HT-29 (cell line): ENCODE measurements at places on chromosomes 5 and 9. TPM values are rescaled to one million over a fixed set of nuclear protein-coding genes. Genes with fewer than 3 reads are reported as not detected.

DNA sequence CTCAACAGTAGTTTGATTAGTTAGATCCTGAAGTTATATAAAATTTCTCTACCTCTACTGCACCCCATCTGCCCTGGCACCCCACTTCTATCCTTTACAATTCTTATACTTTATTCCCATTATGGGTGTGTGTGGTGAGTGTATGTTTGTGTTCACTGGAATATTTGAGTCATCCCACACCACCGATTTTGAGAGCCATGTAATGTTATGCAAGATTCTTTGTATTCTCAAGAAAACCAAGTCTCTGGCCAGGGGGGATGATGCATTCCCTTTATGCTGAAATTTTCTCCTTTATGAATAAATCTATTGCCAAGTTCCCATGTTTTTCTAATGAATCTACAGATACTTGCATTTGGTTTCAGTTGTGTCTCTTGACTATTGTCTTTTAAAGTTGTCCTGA is 266.8 kb downstream of the ARHGEF28 start:
- no peak for DNase-seq

DNA sequence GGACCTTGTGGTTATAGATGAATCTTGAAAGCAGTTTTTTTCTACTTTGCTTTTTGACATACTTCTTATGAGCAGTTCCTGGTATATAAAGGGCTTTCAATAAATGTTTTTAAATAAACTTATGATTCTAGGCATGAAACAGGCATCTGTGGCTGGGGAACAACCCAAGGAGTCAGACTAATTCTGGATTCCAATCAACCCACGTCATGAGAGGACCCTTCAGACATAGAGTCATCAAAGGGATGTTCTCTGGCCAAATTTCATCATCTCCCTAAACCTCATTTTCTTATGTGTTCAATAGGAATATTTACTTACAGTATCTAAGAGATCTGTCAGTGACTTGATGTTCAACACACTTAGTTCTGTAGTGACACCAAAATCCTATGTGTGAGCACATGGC is 243.8 kb upstream of the ZNF462 start:
- DNase-seq, result no peak

NRARP gene
- 107 and 116 TPM in 2 replicates for total RNA-seq

- no peak for DNase-seq
Measured at GRCh38 chr9:27924502-27924901, 351.2 kb upstream of the C9orf72 start.

DNA sequence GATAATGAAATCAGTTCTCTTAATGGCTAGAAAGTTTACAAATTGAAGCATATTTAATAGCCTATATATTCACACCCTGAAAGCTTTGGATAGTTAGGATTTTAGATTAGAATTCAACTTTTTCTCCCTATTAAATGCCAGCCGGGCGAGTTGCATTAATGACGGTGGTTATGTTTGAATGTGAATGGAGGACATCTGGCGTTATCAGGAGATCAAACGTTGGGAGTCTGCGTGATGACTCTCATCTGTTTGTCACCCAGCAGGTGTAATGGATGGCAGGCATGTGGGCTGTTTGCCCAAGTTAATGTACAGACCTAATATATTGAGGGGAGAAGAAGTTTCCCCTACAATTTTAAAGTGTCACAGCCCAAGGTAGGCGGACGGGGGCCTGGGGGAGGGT is 1227.7 kb upstream of the WWC1 start:
- DNase-seq, result no peak

DNA sequence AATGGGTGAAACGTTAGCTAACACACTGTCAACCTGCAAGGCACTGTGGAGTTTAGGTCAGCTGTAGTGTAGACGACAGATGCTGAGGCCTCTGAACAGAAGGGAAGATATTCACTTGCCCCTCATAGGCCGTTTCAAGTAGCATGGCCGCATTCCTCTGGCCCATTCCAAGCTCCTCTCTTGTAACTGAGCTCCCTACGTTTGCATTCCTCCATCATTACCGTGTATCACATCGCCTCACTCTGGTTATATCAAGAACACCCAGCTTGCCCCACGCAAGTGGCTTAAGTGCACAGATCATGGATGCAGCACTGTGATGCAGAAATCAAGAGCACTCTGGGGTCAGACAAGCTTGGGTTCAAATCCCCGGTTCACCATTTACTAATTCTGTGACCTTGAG is 43.3 kb downstream of the PRELID2 start:
- DNase-seq, result no peak

DNA sequence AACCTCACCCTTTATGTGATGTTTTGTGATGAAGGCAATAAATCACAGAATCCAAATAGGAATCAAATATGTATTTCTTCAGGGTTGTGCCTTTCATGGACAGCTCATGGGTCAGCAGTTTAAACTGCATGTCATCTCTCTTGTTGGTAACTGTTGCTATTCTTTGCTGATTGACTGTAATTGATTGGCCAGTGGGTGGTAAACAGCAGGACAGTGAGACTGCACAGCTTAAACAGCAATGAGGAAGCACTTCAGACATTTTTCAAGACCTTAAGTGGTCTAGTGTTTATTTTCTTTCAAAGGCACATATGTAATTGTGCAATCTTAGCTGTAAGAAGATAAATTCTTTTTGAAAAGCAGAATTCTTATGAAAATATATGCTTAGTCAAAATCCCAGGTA is 260.5 kb downstream of the COX7C start:
- DNase-seq, result no peak

OTULINL gene
- 7.5 and 8.6 TPM in 2 replicates for total RNA-seq

DNA sequence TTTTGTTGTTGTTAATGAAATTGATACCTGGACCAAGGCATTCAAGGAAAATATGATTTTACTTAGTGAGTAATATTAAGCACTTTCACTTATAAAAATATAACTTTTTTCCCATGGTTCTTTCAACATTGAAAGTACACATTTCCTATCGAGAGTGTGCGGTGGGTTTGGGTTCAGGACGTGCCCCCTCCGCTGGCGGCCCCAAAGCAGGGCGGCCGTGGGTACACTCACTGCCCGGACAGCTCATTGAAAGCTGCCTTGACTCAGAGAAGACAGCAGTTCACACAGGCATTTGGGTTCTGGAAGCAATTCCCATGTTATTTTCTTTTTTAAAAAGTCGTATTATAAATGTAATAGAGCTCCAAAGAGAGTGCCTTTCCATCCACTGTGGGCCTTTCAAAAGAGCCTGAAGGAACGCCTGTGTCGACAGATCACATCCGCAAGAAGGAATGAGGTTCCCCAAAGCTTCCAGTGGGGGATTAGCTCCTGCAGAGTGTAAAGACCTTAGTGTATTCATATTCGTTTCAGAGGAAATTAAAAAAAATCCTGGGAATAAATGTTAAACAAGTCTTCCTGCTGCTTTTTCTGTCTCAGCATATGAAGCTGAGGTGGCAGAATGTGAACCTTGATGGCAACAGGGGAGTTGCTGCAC is 74.3 kb downstream of the PRDM6 start:
- no peak for DNase-seq

DNA sequence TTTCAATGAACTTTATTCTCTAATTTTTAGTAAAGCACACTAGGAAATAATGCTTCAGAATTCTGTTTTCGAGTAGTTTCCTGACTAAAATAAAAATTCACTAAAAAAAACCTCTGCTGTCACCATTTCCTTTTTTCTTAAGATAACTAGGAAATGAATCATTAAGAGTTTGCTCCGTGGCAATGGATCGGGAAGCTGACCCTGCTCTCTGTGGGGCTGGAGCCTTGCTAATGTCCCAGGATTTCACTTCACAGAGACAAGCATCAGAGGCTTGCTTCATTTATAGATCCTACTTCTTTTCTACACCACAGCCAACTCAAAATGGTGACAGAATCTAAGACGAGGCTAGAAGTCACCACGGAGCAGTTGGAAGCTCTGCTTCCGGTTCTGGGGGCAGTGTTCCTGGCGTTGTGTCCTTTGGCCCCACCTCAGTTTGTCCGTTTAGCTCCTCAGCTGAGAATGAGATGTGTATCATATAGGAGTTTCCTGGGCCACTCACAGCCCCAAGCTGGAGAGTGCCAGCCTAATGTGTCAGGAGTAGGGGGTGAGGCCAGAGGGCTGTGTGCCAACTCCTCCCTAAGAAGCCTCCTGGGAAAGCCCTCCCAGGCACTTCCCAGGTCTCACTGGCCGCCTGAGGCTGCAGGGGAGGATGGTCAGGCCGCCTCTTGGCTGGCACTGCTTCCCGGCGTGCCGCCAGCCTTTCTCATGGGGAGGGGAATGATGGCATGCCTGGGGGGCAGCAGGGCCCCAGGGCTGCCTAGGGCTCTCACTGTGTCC is 19.6 kb downstream of the TENT4A start:
- no peak for DNase-seq

DNA sequence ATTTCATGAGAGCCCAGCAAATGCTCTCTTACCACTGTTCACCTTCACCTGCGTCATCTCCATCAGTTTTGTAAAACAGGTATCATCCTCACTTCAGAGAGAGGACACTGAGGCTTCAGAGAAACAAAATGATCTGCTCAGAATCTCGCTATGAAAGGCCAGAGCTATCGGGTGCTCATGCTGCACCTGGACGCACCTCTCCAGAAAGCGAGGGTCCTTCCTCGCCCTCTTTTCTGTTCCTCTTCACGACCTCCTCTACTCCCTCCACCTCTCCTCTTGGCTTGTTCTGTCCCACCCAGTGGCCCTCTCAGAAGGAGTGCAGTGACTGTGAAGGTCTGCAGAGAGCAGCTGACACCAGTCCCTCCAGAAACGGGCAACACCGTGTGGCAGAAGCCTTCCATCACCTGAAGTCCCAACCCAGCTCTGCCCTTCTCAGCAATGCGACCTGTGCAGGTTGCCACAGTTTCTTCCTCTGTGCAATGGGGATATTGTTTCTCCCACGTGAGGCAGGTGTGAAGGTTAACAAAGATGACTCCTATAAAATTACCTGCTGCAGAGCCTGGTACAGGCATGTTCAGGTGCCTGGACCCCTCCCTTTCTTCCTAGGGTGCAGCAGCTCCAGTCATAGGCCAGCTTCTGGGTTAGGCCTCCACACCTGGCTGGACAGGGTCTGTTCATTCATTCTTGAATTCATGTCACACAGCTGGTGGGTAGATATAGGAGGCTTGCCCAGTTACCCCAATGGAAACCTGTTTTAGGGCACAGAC is 45.3 kb upstream of the ANGPTL2 start:
- no peak for DNase-seq

DNA sequence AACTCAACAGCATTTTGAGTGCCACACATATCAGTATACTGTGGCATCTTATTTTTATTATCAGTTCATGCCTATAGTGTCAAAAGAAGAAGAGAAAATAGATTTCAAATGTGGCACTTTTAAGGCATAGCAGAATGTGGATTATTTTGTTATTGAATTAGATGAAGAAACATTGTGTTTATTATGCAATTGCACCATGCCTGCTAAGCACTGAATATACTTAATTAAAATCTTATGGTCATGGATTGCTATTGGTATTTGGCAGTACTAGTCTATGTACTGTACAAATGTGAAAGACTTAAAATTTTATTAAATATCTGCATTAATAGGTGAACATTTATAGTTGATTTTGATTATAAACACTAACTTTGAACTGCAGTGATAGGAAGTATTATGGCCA is 128.8 kb downstream of the FER start:
- no peak for DNase-seq

ANGPTL2 gene
- total RNA-seq, result 0.08 and 0.29 TPM in 2 replicates

QRFP gene
- total RNA-seq, result not detected in 2 replicates

GRCh38 chr5:24773261-24773660 is 128.5 kb upstream of the CDH10 start:
- no peak for DNase-seq

DNA sequence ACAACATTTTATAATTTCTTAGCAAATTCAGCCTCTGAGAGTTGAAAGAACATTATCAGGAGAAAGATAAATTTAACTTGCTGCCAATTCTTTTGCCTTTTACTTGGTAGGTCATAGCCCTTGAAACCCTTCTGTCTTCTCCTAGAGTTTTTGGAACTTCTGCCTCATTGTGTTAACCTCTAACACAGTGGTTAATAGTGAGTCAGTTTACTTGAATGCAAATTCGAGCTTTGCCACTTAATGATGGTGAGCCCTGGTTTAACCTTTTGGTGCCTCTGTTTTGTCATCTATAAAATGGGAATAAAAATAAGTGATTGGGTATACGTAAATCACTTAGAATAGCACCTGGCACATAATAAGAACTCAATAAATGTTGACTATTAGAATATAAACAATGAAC is 1.8 kb upstream of the INIP start:
- DNase-seq, result no peak

DNA sequence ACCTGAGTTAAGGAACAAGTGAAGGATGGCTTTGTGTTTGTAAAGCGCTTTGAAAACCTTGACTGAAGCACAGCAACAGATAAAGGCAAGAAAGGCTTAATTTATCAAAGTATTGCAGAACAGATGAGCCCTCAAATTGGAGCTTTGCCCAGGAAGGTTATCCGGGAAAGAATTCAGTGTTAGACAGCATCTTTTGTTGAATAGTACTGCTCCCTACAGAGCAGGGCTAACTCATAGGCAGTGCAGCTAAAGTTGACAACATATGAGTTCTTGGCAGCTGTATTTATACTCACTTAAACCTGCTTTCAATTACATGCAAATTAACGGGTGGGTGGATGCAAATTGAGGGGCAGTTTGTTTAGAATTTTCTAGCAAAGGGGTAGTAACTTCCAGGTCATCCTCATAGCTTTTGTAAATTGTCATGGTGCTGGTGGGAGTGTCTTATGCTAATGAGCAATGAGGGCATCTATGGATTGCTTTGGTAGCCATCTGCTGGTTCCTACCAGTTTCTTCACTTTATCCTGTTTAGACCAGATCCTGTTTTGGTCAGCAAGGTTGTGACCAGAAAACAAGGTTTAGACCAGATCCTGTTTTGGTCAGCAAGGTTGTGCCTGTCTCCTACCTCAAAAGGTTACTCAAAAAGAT is 105.8 kb downstream of the GDA start:
- DNase-seq, result no peak

DNA sequence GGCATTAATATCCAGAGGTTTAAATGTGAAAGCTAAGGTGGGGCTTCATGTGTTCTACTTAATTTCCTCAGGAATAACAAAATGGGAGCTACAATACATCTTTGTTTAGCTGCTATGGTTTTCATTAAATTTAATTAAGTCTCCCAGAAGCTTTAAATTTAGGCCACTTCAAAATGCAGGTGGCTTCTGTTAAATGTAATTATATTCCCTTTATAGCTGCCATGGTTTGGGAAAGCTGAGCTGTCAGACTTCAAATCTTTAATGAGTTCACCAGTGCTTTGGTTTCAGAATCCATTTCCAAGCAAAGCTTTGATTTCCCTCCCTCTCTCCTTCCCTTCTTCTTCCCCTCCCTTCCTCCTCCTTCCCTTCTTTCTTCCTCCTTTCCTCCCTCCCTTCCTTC is 58.4 kb upstream of the FAM170A start:
- no peak for DNase-seq

TAF11L5 gene
- total RNA-seq, result not detected in 2 replicates

DNA sequence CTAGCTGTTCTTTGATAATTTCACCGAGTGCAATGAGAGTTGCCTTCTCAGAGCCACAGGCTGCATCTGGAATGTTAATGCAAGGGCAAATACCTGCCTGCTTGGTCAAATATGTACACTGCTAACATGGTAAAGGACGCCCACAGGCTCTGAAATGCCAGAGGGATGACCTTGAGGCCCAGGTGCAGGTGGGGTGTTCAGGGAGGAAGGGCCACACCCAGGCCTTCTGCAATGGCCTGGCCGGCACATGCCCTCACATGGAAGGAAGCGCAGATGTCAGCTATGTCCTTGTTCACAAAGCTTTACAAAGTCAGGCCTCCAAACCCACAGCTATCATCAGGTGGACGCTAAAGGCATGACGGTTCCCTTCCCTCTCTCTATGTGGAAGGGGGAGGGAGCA is 48.6 kb downstream of the HRH2 start:
- no peak for DNase-seq

GRCh38 chr5:149268928-149269557 is 2.6 kb upstream of the AFAP1L1 start:
- DNase-seq, result peak; percentile 63
